ENCODE measurements at places on chromosomes 2 and 18.

- no peak for DNase-seq
Measured at GRCh38 chr18:50578651-50579050, 18.8 kb downstream of the MAPK4 start.

DNA sequence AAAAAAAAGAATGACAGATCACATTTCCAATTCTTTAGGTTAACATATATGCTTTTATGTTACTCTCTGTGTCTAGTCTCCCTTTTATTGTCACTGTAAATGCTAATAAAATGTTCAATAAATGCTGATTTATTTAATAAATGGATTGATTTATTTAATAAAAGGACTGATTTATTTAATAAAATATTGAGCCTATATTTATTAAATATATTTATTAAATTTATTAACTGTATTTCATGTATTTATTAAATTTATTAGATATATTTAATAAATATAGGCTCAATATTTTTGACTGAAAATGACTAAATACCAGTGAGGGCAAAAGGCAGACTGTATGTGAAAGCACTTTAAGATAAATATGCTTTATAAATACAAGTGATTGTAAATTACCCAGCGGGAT is 142.6 kb downstream of the SH3BP4 start:
- no peak for DNase-seq

- DNase-seq = no peak
Measured at GRCh38 chr2:86487062-86487461, 45.9 kb downstream of the KDM3A start.

GRCh38 chr2:111205774-111206173 is 85.1 kb downstream of the BCL2L11 start:
- no peak for DNase-seq

DNA sequence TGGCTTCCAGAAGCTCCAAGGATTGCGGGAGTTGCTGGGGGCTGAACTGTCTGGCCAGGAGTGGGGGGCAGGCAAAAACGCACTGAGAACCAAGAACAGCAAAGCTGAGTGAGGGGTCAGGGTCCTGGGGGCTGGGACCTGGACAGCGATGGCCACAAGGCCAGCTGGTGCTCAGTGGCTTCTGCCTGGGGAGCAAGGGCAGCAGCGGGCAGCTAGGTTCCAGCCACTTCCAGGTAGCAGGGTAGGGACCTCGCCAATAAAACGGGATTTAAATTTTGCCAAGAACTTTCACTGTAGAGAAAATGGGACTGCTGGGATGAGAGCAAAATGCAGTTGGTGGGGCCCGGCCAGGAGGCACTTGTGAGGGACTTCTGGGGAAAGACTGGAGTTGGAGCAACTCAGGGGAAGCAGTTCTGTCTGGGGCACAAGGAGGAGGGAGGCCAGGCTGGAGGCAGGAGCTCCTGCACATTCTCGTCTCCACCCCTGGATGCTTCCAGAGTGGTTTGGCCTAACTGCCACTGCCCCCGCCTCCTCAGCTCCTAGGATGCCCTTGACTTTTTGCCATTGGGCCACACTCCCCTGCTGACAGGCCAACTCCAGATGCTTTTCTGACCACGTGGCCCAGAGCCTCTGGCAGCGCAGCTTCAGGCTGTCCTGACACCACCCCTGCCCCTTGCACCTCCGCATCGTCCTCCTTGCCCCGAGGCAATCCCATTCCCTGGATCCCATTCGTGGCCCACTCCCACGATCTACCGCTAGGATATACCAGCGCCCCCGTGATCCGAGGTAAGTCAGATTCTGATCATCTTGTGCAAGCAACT is 5.5 kb upstream of the CCDC74A start:
- no peak for DNase-seq

Measured in NCI-H2107 (cell line).